Pons (tissue), 1 donor: ENCODE measurements at places on chromosomes 7 and 10.

- no peak for DNase-seq
Observed at GRCh38 chr7:86748843-86749719, 105.4 kb downstream of the GRM3 start.

GRCh38 chr7:223861-224260, 31.5 kb downstream of the FAM20C start:
- DNase-seq: no peak

DNA sequence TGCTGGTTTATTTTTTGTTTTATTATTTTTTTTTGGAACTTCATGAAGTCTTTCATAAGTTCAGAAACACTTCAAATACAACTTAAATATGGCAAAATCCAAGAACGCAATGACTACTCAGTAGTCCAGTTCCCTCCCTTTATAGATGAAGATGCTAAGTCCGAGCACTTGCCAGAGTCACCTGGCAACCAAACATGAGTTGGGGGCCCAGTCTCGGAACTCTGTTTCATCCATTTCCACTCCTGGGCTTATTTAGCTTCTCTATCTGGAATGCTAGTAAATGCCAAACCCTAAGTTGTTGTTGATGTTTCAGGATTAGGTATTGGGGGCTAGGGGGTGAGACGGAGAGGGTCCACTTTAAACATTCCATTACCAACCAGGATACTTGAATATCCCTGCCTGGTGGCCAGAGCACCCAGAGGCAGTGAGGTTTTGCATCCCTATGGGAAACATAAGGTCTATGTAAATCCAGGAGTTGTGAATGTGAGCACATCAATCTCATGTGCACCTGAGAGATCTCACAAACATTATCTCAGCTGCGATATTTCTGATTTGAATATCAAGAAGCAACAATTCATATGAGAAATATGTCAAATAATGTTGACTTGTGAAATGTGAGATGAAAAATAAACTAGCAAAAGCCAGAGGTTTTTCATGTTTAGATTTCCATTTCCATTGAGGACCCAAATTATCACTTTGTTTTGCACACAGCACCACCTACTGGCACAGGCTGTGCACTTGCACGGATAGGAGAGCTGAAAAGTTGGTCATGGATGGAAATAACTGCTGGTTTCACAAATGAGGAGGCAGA, 129.3 kb downstream of the PKD1L1 start:
- DNase-seq: peak; percentile 84

DNA sequence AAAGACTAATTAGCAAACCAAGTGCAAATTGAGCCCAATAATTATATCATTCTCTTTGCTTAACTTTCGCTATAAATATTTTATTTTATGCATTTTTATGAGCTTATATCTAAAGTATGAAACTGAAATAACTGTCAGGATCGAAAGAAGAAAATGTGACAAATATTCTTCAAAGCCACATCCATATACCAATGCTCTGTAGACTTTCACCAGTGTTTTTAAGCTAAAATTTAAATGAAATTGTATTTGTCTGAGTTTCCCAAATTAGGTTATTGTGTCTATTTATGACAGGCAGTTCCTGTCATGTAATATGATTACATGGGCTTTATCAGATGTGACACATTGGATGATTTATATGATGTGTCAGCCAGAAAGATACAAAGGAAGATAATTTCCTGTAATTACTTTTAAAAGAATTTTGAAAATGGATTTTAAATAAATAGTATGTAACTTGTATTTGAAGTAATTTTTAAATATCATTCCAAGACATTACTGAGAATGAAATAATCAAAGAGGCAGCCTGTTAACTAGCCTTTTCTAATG, 317.9 kb upstream of the KLF6 start:
- DNase-seq: no peak

- DNase-seq: no peak
Observed at GRCh38 chr10:17756557-17757217, 4.7 kb downstream of the TMEM236 start.

DNA sequence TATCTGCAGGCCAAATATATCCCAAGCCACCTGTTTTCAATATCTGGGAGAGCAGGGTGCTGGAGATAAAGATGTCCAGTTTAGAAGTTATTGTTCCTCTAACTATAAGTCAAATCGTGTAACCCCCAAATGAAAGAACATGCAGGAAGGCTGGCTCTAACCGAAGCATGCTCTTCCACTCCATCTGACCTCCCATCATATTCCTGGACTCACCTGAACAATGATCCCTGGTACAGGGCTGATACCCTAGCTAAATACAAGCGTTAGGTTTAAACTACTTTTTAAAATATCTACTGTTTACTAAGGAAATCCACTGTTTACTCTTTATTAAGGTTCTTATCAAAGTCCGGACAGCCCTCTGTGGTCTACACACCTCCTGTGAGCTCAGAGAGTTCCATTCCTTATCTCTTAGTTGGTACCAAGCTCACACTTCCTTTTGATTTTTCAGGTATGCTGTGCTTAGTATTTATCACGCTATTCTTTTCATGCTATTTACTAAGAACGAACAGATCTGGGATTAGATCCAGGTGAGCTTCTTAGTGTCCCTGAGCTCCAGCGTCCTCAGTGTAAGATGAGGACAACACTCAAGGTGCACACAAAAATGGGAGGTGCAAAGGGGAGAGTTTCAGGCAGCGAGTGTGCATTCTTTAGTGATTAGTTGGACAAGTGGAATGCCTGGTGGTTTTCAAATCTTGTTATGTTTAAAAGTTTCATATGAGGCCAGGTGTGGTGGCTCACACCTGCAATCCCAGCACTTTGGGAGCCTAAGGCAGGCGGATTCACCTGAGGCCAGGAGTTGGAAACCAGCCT, 23.6 kb upstream of the COBL start:
- DNase-seq: no peak

GRCh38 chr10:34656661-34657060, 158.4 kb downstream of the PARD3 start:
- no peak for DNase-seq

- no peak for DNase-seq
Observed at GRCh38 chr7:11605749-11606148, 226.2 kb downstream of the THSD7A start.

- DNase-seq: no peak
Observed at GRCh38 chr10:71606257-71607081, 113.1 kb downstream of the C10orf105 start.

DNA sequence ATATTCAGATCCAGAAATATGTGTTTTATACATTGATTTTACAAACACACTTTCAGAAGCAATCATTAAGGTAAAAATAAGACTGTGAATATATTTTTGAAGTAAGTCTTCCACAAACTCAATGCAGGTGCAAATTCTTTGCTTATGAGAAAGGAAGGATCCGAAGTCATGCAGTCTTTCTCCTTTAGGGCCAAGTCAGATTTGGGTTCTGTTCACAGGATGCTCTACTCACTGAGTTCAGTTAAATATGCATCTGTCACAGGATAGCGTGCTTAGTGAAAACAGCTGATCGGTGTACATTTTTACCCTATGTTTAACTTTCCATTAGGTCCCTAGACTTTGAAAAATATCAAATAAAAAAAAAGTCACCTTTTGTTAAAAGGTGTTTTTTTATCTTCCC, 608.5 kb downstream of the PHTF2 start:
- DNase-seq: no peak

DNA sequence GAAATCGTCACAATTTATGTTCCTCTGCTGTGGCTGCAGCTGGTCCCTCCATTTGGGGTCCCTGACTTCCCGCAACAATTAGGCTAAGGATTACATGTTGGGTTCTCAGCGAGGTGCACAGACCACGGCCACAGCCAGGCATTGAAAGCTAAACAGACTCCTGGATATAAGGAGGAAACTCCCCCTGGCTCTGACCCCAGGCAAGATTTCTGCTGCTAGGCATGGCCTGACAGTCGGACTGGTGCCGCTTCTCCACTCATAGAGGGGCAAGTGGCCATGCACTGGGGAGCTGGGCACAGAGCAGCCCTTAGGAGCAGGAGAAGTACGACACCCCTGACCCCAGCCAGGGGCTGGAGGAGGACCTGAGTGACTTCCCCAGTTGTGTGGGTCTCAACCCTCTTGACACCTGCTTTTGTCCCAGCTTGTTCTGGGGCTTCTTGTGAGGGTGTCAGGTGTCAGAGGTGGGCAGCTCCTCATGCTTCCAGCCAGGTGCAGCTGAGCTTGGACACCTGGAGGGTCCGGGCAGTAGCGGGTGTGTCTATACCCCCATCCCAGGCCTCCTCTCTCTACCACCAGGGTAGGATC, 38.3 kb downstream of the TSPAN15 start:
- DNase-seq: no peak

- no peak for DNase-seq
Observed at GRCh38 chr7:108535744-108536143, 9.8 kb upstream of the PNPLA8 start.

DNA sequence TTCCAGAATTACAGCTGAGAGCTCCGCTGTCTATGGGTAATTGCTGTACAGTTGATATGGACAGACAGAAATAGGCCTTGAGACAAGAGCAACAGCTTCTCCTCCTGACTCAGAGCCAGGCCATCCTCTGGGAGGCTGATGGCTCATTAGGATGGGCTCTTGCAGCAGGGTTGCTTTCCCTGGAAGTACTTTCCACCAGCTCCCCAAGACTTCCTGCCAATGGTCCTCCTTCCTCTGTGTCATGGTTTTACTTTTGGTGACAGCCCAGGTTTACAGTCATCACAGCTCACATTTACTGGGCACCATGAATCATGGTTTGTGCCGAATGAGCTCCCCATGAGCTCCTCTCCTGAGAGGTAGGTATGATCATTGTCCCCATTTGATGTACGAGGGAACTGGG, 131.8 kb downstream of the HECW1 start:
- no peak for DNase-seq

GRCh38 chr7:21408481-21408820, 19.4 kb upstream of the SP4 start:
- DNase-seq: no peak

GRCh38 chr7:47488969-47489342, 93.0 kb downstream of the TNS3 start:
- no peak for DNase-seq
